ENCODE measurements at places on chromosomes 12 and 14.

DNA sequence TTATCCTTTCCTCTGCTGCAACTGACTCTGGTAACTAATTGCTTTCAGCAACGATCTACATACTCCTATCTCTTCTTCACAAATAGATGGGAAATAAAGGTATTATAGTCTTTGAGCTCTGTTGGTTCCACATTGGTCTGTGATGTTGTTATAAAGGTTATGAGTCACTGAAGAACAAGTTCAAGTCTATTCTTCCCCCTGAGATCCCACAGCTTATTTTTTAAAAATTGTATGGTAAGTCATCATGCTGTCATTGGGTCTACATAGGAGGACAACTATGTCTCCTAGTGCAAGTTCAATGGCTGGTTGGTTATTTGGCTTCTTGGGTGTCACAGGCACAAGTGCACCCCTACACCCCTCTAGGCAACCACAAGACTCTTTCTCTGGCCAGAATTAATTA is 49.6 kb upstream of the PTCSC3 start:
- DNase-seq: no peak

- no peak for DNase-seq
Measured at GRCh38 chr14:93105362-93105761, 10.4 kb downstream of the ITPK1 start.

DNA sequence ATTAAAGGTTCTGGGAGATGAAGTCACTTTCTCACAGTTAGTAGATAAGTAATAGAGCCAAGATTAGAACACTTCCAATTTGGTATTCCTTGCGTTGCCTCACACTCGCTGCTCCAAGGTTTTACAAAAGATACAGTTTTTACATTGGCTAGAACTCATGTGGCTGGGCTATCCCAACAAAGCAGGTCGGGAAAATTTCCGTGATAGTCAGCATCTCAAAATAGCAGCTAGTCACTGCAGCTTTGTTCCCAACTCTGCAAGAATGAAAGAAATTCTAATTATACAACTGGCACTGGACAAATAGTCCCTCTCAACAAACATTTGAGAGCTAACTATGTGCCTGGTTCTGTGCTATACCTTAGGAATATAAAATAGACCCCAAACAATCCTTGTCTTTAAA is 24.6 kb upstream of the PPP1R12A start:
- no peak for DNase-seq

DNA sequence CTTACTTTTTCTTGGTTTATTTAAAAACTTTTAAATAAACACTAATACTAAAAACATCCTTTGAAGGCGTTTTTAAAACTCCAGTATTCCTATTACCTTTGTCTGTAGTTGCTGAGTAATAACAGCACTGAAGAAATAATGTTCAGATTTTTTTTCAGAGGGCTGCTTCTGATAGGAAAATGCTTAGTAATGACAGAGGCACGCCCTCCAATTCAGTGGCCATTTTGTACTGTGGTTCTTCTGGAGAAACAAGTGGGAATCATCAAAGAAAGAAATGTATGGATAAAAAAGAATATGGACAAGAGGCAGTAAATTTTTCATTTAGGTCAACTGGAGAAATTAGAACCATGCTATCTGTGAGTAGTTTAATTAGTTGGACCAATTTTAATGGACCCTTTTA is 13.6 kb downstream of the VEZT start:
- no peak for DNase-seq

- no peak for DNase-seq
Measured at GRCh38 chr12:113709456-113709855, 237.8 kb upstream of the LHX5 start.

DNA sequence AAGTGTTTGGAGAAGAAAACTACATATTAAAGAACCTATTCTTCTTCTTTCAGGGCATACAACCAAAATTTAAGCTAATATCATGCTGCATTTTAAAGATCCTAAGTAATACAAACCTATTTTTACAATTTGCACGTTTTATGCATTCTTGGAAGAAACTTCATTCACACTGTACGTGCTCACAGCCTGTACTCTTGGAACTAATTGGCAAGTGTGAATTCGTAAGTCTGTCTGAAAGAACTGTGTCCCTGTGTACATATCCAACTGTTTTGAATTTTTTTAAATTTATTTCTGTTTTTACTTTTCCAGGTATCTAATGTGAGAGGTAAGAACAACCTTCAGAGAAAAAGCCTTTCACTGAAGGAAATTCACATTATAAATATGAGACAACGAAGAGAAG is 347.0 kb downstream of the MDGA2 start:
- no peak for DNase-seq

Data from activated CD4-positive, CD25-positive, alpha-beta regulatory T cell treated with anti-CD3 and anti-CD28 coated beads, Interleukin-2, amount 50 U/mL, for 16 hours (primary cell).